ENCODE measurements at places on chromosomes 16 and 17.

DNA sequence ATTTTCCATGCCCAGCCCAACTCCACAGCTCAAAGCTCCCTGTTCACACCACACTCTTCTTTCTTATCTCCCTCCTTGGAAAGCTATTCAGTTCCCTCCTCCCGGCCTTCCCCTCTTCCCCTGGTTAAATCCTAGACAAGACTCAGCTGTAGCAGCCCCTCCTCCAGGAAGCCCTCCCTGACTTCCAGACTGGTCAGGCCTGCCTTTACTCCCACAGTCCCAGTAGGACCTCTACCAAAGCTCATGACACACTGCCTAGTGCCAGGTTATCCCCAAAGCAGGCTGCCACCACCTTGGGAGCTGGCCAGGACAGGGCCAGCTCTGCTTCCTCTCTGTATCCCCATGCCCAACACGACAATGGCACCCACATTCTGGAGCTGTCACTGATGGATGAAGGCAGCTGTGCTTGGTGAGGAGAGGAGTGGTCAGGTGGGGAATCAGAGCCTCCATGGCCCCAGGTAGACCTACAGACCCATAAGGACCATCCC lies 50.0 kb downstream of the BEAN1 start:
- no peak for DNase-seq

DNA sequence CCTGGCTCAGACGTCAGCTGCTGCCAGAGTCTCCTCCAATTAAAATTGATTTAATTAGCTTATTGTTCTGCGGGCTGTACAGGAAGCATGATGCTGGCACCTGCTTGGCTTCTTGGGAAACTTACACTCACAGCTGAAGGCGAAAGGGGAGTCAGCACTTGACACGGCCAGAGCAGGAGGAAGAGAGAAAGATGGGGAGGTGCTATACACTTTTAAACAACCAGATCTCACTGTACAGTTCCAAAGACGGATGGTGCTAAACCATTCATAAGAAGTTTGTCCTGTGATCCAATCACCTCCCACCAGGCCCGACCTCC lies 1.4 kb upstream of the PRDM7 start:
- DNase-seq: peak; percentile 60

- DNase-seq: no peak
Measured at GRCh38 chr17:80023481-80024205, 12.0 kb downstream of the TBC1D16 start.

DNA sequence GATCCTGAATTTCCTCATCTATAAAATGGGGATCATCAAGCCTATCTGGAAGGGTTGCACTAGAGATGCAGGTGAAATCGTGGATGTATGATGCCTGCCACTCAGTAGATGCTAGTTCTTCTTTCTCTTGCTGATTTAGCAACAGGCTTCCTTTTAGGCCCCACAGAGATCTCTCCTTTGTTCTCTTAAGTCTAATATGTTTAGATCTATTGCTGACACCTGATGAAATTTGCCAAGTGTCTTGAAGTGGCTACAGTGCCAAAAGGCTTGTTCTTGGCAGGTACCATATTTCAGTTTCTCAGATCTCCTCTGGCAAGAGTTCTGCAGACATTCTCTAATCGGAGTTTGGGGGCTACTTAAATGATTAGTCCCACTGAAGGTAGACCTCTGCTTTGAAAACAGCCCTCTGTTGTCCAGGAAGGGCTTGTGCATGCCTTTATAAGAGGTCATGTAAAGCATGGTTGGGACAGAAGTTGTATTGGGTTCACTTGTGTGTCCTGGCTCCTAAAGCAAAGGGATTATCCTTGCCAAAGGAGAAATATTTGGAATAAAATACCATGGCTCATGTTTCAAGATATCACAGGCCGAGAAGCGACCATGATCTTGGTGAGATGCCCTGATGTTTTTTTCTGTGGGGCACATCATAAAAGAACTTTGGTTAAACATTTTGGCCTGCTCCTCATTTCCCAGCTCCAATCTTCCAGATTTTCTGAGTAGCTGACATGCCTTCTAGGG lies 234.0 kb downstream of the MSI2 start:
- DNase-seq: peak; percentile 12

- no peak for DNase-seq
Measured at GRCh38 chr17:19650826-19651225, 2.3 kb downstream of the ALDH3A2 start.

- DNase-seq: peak; percentile 73
Measured at GRCh38 chr17:4986951-4987766, at the start of gene CAMTA2. TSS of gene CAMTA2 (minus strand) at chr17:4987675. CDS start at chr17:4986222, 1,453 bp downstream.

- peak; percentile 80 for DNase-seq
Measured at GRCh38 chr17:35801583-35802224, 6.3 kb upstream of the MMP28 start.

DNA sequence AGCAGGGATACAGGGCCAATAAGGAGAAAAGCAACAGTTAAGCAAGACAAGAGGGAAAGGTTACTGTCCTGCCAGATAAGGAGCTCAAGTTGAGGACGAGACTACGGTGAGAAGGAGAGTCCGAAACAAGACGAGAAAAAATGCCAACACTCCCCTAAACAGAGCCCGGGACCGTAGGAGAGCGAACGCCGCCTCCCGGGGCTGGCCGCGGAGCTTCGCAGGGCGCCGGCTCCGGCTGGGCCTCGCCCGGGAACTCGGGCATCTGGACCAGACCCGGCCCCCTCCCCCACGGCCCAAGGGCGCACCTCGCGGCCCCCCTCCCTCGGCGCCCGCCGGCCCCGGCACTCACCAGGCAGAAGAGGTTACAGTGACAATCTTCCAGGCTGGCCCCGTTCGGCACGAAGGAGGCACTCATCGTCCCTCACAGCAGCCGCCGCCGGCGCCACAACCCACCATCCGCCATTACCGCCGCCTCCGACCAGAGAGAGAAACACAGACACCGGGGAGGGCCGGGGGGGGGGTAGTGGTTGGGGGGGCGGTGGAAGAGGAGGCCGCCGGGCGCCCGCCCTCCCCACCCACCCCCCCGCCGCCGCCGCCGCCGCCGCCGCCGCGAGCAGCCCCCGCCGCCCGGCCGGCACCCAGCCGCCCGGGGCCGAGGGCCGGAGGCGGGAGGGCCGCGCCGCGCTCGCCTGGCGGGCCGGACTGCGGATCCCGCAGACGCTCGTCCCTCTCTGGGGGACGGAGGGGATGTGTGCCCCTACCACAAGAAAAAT lies at the start of gene MED13:
Gene MED13, minus strand, starts transcription at position 488 of the 773 bp plus-strand sequence. Its CDS starts 73 bp downstream, at position 415.
- DNase-seq: no peak

- no peak for DNase-seq
Measured at GRCh38 chr17:57235124-57235523, 21.2 kb upstream of the MSI2 start.

DNA sequence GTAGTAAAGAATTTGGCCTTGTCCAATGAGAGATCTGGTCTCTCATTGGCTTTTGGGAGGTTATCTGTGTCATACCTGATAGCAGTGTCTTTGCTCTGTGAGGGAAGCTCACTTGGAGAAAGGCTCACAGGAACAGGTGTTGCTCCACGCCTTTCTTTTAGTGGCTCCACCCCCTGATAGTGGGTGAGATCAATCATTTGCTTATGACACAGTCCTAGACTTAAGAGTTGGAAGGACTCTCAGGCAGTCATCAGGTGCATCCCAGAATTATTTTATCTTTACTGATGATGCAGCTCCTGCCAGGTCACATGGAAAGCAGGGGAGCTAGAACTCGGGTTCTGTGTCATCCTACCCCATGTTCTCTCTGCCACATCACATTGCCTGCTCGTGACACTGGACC lies 59.3 kb downstream of the CENPV start:
- DNase-seq: no peak

All from HL-60 (cell line).